ENCODE measurements at places on chromosomes 16 and 17.

DNA sequence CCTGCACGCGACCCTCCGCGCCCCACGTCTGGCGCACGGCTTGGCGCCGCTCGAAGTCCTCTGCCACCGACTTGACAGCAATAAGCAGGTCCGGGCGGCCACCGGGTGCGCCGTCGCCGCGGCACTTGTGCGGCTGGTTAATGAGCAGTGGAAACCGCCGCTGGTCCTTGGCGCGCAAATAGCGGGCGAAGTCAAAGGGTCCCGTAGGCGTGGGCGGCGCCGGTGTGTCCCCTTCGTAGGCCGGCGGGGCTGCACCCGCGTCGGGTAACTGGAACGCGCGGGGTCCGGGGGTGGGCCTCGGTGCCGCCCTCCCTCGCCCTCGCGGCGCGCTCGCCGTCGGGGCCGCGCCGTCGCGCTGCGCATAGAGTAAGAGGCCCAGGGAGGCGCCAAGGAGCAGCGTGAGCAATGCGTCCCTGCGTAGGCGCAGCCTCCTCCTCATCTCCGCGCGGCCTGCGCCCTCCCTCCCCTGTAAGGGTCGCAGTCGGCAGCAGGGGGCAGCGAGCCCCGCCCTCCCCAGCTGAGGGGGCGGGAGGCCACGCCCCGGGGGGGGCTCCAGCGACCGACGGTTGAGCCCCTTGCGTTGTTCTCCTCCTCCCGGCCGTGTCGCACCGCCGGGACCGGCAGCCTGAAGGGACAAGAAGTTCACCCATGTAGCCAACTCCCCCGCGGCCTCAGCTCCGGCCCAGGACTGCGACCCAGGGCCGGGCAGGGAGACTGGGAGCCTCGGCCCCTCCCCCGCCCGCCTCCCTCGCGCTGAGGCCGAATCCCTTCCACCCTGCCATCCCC lies 558 bp downstream of the B3GNT9 start:
- DNase-seq = peak; percentile 14

GRCh38 chr17:81046132-81046769 lies 11.3 kb downstream of the BAIAP2 start:
- DNase-seq = no peak

GRCh38 chr16:79648826-79649225 lies 48.3 kb upstream of the MAF start:
- DNase-seq = no peak

- no peak for DNase-seq
Measured at GRCh38 chr16:60217787-60218186, 1483.7 kb upstream of the GOT2 start.

GRCh38 chr17:19359856-19360255 lies 2.7 kb downstream of the B9D1 start:
- no peak for DNase-seq

DNA sequence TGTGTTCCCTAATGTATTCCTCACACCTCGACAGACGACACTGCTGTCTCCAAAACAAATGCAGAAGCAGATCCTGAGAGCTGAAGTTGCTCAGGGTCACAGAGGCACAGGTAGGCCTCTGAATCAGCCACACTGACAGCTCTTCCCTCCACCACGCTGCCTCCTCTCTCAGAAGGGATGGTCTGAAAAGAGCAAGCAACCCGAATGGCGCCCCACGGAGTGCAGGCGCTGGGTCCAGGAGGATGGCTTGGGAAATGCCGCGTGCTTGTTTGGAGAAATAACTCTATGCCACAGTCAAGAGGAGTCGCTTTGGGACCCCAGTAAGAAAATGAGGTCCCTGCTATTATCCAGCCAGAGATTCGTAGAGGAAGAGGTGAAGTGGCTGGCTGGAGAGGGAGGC lies 15.9 kb downstream of the CYB561 start:
- DNase-seq = no peak

- DNase-seq = peak; percentile 41
Measured at GRCh38 chr16:85042167-85042526, 14.6 kb downstream of the KIAA0513 start.

GRCh38 chr17:43528319-43528987 lies 17.7 kb downstream of the ETV4 start:
- no peak for DNase-seq

GRCh38 chr17:16975277-16975651 lies 3.3 kb upstream of the TNFRSF13B start:
- no peak for DNase-seq

GRCh38 chr17:45893725-45894021 lies 681 bp upstream of the MAPT start:
- no peak for DNase-seq

DNA sequence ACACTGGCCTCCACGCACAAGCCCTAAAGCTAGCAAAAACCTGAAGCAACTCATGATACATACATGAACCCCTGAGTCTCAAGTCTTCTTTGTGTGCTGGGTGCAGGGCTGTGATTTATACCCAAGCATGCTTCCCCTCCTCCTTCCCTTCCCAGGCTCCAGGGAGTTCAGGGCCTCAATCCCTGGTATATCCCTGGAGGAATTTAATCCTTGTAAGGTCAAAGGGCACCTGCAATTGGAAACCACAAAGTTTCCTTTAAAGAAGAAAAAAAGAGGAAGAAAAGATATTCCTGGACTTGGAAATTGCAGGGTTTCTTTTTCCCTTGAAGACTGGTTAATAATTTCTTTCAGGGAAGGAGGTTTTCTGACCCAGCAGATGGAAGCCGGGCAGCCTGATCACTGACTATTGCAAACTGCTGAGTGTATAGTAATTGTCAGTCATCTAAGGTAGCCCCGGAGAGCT lies 182.3 kb downstream of the AATF start:
- DNase-seq = no peak

- DNase-seq = no peak
Measured at GRCh38 chr16:70664325-70665112, 18.2 kb downstream of the IL34 start.

DNA sequence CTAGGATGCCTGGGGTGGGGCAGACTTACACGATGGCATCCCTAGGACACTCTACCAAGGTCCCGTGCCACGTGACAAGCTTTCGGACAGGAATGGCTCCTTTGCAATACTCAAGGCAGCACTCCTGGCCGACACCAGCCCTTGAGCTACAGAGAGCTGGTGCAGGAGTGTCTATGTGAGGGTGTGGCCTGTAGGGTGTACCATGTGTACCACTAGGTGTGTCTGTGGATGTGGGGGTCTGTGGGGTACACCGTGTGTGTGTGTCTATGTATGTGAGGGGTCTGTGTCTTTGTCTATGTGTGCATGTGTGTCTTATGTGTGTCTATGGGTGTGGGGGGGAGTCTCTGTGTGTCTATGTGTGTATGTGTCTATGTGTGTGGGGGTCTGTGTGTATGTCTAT lies 1.9 kb upstream of the TLE7 start:
- DNase-seq = no peak

DNA sequence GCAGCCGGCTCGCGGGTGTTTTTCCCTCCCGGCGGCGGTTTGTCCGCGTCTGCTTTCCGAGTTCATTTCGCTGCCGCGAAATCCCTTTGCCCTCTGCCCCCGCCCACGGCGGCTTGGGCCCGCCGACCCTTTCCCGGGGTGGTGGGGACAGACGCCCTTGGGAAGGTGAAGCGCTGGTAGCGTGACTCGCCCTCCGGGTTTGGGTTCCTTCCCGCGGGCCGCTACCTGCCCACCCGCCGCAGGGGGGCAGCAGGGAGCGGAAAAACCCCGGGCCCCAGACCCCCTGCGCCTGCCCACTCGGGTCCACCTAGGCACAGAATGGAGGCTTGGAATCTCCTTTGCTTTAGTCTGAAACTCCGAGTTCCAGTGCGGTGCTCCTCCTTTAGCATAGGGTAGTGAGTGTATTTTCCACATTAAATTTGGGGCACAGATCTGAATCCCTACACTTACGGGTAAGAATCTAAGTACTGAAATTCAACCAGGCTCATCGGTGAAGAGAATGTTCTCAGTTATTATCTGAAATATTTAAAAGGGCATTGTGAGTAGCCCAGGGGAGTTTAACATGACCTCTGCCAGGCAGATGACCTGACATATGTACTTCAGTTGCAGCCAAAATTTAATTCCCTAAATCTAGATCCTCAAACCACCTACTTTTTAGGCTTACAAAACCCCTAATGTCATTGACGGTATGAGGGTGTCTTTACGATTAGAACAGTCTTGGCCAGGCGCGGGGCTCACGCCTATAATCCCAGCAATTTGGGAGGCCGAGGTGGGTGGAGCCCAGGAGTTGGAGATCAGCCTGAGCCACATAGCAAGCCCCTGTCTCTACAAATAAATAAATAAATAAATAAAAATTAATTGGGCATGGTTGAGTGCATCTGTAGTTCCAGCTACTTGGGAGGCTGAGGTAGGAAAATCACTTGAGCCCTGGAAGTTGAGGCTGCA lies 1.0 kb downstream of the NME2 start:
- DNase-seq = peak; percentile 18

GRCh38 chr17:9380361-9380760 lies 195.3 kb downstream of the STX8 start:
- no peak for DNase-seq

DNA sequence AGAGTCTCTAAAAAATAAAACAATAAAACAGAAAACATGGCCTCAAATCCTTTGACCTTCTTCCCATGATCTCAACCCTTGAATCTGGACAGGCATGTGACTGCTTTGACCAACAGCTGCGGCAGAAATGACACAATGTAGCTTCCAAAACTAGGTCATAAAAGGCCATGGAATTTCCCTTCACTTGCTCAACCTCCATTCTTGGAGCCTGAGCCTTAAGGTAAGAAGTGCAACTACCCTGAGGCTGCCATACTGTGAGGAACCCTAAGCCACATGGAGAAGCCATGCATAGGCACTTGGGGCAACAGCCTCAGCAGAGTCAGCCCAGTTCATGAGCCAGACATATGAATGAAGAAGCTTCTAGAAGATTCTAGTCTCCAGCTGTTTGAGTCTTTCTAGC lies 75.7 kb upstream of the BRD7 start:
- DNase-seq = no peak

- no peak for DNase-seq
Measured at GRCh38 chr17:39927929-39928857, 661 bp downstream of the LRRC3C start.

GRCh38 chr16:2798723-2799204 lies 494 bp downstream of the PRSS41 start:
- no peak for DNase-seq

DNA sequence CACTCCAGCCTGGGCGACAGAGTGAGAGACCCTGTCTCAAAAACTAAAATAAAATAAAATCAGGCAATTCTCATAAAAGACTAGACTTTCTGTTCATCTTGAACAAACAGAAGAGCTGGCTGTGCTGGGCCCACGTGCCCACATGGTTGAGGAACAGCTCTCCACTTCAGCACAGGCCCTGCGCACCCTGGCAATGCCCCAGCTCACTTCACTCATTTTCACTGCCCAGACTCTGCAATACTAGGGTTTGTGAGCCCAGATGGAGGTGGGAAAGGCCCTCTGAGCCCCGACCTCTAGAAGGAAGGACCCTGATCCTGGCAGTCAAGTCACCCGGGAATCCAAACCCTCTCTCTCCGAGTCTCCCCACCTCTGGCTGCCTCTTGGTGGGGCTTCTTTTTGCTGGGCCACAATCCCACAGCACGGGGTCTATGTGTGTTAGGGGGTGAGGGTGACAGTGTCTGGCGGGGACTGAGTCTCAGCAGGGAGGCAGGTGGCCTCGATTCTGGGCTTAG lies 14.8 kb downstream of the MYLK3 start:
- DNase-seq = no peak

DNA sequence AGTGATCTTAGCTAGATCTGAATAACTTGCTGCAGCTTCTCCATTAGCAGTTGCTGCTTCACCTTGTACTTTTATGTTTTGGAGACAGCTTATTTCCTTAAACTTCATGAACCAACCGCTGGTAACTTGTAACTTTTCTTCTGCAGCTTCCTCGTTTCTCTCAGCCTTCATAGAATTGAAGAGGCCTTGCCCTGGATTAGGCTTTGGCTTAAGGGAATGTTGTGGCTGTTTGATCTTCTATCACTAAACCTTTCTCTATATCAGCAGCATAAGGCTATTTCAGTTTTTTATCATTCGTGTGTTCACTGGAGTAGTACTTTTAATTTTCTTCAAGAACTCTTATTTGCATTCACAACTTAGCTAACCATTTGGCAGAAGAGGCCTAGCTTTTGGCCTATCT lies 21.5 kb upstream of the TMEM92 start:
- no peak for DNase-seq

DNA sequence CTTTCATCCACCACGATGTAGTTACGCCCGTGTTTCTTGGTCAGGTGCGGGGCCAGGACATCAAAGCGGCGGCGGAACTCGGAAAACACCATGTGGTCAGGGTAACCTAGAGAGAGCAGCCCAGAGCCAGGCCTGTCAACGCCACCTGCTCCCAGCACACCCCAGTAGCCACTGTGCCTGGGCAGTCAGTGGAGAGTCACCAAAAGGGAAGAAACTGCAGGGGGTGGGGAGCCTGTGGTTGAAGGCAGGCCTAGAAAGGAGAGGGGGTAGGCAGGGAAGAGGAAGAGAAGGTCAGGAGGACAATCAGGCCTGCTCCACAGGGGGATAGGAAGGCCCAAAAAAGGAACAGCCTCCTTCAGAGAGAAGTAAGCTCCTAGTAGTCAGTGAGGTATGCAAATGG lies 64.1 kb downstream of the PIPOX start:
- no peak for DNase-seq

- DNase-seq = no peak
Measured at GRCh38 chr16:370979-371514, 709 bp upstream of the MRPL28 start.

- no peak for DNase-seq
Measured at GRCh38 chr17:57874434-57875289, 24.8 kb upstream of the MRPS23 start.

DNA sequence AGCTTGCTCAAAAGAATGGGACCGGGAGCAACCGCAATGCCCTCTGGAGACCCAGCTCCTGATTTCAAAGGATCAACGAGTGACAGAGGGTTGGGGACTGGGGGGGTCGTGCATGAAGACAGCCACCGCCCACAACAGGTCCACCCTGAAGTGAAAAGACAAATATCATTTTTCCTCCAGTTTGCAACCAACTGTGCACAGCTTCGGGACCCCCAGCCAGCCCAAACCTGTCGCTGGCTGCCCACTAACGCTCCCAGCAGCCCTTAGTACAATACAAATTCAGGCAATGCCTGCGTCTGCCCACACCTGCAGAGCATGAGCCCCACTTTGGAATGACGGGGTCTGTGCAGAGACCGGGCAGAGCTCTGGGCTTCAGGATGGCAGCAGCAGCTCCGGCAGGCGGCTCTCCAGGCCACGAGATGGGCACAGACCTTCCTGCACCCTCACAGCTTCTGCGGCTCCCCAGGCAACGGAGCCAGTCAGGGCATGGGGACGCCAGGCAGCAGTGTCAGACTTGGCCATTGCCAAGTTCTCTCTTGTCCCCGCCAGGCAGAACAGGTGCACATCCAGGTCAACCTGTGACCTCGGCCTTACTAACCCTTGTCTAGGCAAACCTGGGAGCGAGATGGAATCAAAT lies 60.1 kb downstream of the TBC1D16 start:
- no peak for DNase-seq

GRCh38 chr16:68264128-68265077 lies at the start of gene SLC7A6:
Gene SLC7A6, plus strand, starts transcription at chr16:68264526. Its CDS starts 10,201 bp downstream, at chr16:68274727.
- DNase-seq = peak; percentile 57

- no peak for DNase-seq
Measured at GRCh38 chr17:71850812-71851211, 270.0 kb upstream of the SOX9 start.

- DNase-seq = no peak
Measured at GRCh38 chr17:82457929-82458178, 687 bp upstream of the NARF start.

All from NCI-H1092 (cell line).